ENCODE measurements at places on chromosomes 7 and 10.
A peak's percentile ranks its signal among the peaks of the same experiment; 100 is the strongest.

DNA sequence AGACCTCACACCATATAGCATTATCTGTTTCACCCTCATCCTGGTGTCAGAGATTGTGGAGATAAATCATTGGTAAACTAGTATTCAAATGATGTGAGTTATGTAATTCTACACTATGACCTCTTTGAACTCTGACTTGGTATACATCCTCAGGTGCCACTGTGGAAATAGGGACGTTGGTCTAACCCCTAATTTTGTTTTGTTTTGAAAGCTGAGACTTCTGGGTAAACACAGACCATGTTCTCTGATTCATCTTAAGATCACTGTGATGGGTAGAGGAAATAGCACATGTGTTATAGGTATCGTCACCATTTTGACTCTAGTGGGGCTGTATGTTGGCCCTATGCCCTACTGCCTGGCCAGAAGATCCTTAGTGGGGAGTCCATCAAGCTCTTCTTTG is 241.6 kb downstream of the CCDC7 start:
- DNase-seq: no peak

DNA sequence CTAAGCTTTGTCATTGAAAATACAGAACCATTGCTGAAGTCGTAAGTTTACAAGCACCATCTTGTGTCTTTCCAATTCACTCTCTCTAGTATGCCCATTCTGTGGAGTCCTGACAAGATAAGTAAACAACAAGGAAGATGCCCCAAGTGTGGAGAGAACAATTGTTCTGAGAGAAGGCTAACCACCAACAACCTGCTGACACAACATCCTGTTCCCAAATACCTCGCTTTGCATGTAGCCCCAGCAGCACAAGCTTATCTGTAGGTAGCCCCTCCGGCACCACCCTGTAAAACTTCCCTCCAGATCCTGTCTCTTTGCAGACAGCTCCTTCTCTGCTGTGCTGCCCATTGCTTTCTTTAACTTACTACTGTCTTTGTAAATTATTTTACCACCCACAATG is 233.3 kb upstream of the AOAH start:
- no peak for DNase-seq

DNA sequence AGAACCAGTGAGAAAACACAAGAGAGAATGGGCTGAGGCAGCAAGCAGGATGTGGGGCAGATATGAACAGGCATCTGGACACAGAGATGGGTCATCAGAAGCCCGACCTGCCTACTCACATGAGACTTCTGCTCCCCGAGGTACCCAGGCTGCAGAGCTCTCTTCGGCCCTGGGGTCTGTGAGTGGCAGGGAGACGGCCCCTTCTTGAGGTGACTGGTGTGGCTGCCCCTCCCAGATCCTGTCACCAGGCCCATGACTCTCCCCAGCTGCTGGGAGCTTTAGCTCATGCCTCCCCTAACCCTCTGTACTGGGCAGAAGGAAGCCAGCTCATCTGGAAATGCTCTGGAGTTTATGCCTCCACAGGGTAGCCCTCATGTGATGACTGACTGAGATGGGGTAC is 157.6 kb upstream of the PCBD1 start:
- DNase-seq: no peak

GRCh38 chr7:27994639-27995038 is 186.0 kb downstream of the JAZF1 start:
- DNase-seq: peak; percentile 41
